ENCODE measurements at places on chromosomes 11 and 22.
A peak's percentile ranks its signal among the peaks of the same experiment; 100 is the strongest.

DNA sequence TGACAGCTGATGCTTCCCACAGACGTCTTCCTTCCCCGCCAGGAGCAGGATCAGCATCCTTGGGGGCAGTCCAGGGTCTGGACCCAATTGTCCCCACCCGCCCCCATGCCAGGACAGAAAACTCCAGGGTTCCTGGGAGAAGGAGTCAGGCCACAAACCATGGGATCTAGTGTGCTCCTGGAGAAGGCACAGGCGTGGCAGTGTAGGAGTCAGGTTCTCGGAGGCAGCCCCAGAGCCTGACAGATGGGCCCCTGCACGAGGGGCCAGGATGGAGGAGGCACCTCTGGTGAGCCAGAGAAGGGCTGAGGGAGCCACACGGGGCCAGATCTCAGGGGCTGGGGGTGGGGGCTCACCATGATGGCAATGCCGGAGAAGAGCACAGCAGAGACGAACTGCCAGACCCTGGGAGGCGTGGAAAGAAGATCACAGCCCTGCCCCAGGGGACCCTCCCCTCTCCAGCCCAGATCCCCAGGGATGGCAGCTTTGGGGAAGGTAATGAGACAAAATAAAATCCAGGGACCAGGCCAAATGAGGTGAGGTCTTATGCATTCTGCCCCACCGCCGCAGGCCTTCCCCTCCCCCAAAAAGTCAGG lies 13.6 kb downstream of the TP53I11 start:
- DNase-seq = no peak

GRCh38 chr22:39267974-39268373 lies 23.2 kb upstream of the PDGFB start:
- DNase-seq = no peak

DNA sequence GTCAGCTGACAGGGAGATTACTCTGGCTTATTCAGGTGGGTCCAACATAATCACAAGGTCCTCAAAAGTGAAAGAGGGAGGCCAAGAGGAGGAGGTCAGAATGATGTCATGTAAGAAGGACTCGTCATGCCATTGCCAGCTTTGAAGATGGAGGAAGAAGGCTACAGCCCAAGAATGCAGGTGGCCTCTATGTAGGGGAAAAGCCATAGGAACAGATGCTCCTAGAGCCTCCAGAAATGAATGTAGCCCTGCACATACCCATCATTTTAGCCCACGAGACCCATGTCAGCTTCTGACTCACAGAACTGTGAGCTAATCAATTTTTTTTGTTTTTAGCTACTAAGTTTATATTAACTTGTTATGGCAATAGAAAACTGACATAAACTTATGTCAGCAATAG lies 171.1 kb downstream of the DBX1 start:
- DNase-seq = no peak

GRCh38 chr11:95568281-95568680 lies 221.3 kb downstream of the FAM76B start:
- DNase-seq = no peak

GRCh38 chr11:93648158-93648557 lies 13.3 kb upstream of the CEP295 start:
- no peak for DNase-seq

GRCh38 chr22:25780673-25781072 lies 38.7 kb downstream of the MYO18B start:
- no peak for DNase-seq

GRCh38 chr11:14317659-14318325 lies 41.2 kb downstream of the RRAS2 start:
- DNase-seq = no peak

GRCh38 chr11:1193326-1194230 lies 29.3 kb upstream of the MUC5B start:
- DNase-seq = no peak

DNA sequence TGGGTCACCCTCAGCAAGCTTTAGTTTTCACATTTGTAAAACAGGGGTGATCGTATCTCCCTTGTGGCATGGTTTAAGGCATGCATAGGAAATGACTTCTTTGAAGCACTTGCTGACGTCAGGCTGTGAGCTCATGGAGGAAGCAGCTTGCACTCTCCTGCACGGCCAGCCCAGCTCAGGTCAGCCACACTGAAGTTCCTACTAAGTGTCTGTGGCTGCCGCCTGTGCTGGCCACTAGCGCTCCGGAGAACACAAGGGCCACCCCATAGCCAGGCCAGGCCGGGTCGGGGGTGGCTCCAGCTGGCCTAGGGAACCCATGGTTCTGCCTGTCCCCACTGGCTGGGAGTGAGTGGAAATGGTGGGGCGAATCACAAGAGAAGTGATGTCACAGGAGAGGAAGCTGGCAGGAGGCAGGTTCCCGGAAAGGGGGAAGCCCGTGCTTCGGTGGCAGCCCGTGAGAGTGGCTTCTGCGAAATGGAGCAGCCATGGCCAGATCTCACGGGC lies 28.2 kb downstream of the KCTD17 start:
- DNase-seq = peak; percentile 80

DNA sequence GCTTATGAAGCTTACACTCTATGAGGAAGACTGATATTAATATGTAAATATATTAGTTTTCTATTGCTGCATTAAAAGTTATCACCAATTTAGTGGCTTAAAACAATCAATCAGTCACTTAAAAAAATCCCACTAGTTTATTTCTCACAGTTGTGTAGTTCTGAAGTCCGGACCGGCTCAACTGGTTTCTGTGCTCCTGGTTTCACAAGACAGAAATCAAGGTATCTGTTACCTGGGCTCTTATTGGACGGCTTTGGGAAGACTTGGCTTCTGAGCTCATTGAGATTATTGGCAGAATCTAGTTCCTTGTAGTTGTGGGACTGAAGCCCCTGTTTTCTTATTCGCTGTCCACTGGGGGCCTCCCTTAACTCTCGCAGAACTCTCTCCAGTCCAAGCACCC lies 343.0 kb downstream of the RAB38 start:
- DNase-seq = no peak

DNA sequence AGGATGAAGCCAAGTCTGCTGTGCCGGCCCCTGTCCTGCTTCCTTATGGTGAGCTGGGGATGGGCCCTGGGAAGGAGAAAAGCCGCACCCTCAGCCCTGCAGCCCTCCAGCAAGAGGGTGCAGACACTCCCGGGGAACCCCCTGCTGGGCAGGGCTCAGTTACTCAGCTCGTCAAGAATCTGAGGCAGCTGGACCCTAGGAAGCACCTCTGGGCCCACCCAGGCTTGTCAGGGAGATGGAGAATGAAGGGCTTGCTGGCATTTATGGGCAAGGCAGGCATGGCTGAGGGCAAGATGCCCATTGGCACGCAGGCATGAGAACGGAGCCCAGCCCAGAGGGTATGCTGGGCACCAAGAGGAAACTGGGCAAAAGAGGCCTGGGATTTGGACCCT lies 12.9 kb downstream of the RELT start:
- no peak for DNase-seq

GRCh38 chr11:130806746-130807145 lies 109.5 kb downstream of the SNX19 start:
- no peak for DNase-seq

GRCh38 chr22:31952472-31952871 lies 8.1 kb downstream of the YWHAH start:
- no peak for DNase-seq

DNA sequence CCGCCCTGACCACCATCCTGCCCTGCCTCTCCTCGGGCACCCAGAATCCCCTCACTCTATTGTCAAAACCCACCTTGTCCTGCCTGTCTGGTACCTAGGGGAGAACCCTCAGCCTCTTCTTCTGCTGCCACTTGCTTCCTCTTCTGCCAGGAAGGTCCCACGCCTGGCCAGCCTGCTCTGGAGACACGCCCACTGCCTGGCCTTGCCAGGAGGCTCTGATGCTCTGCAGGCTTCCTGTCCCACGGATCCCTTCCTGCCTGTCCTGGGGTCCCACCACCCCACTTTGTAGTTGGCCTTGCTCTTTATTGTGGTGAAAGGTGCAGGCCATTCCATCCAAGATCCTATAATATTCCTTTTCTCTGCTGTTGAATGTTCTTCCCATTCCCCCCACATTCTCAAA lies 63.4 kb downstream of the BMAL1 start:
- no peak for DNase-seq

- no peak for DNase-seq
Observed at GRCh38 chr11:72135891-72136683, 562 bp downstream of the FOLR3 start.

DNA sequence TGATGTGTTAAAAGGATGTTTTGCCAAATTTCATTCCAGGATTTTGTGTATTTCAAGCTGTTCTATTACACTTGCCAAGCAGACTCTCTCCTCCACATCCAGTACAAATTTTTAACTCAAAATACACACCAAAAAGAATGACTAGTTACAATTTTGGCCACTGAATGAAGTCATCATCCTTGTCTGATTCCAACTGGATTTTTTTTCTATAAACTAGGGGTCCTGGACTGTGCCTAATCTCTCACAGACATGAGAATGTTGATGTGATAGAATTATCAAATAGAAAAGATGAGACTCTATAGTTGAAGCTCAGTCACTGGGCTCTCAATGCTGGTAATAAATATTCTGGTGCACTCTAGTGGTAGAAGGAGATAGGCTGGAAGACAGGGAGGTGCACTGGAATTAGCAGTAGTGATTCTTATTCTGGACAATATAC lies 85.8 kb downstream of the FANCF start:
- no peak for DNase-seq

GRCh38 chr11:14329702-14330101 lies 29.3 kb downstream of the RRAS2 start:
- no peak for DNase-seq

DNA sequence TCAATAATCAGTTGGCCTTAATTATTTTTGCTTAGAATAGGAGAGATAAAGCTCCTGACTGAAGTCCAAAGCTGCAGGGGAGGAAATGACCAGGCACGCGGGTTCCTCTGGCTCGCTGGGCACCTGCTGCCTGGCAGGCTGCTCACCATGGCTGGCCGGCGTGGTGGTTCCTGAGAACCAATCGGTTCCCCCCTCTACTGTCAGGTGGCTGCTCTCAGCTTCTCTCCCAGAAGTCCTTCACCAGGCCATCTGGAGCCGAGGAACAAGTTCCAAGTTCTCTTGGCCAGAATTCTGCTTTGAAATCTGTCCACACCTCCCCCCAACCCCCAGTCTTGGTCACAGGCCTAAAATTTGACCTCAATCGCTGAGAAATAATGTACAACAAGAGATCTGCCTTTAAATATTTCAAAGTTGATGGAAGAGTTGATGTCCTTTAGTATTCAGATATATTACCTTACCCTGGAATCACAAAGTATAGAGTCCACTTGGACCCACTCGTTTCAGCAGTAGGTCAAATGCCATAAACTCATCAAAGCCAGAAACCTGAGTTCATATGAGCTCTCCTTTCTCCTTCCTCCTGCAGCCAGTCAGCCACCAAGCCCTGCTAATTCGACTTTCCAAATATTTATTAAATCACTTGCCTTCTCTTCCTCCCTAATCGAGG lies 25.2 kb downstream of the EXPH5 start:
- no peak for DNase-seq

Data from effector CD4-positive, alpha-beta T cell (primary cell).